ENCODE measurements at places on chromosomes 4 and X.

DNA sequence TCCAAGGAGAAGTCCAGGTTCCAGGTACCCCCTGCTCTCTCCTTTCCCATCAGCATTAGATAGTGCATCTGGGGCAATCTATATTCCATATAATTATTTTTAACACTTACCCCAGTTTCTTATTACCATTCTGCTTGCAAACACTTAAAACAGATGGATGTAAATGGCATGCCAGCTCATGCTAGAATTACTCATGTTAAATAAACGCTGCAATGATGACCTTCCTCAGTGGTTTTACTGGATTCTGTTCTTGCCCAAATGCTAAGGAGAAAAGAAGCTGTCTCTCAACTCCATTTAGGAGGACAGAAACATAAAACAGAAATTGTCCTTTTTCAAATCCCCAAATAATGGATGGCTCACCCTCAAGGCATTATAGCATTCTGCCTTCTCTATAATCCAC is 161.1 kb downstream of the NLGN4X start:
- no peak for DNase-seq

GRCh38 chrX:31200430-31200829 is 128.6 kb upstream of the FTHL17 start:
- no peak for DNase-seq

GRCh38 chrX:147962476-147962875 is 18.7 kb upstream of the FMR1NB start:
- no peak for DNase-seq

- no peak for DNase-seq
Measured at GRCh38 chrX:112759966-112760365, 80.2 kb upstream of the LHFPL1 start.

DNA sequence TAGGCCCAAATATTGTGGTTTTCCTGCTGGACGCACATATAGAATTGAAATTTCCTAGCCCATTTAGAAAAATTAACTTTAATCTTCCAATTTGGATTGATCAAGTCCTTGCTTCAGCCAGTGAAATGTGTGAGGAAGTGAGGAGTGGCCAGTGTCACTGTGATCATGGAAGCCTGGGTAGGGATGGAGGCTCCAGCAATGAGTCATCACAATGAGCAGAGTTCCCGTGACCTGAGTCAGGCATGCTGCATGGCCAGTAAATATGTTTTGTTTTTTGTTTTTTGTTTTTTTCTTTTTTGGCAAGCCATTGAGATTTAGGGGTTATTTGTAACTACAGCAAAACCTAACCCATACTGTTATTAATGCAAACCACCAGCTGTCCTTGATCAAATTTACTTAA is 52.1 kb downstream of the IDS start:
- peak; percentile 6 for DNase-seq

DNA sequence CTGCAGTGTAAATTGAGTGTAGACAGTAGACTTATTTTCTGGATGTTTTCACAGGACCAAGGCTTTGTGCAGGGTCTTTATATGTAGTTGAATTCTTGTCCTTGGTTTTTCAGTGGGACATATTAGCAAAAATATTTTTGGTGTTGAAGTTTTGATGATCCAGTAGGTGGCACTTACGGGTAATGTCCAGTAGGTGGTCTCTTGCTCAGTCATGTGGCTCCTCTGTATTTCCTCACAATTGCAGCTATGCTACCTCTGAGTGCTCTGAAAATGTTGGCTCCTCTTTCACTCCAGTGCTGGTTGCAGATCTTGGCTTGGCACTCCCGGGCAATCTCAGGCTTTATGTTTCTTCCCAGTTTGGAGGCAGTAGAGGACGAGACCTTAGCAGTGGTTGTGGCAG is 419.8 kb upstream of the AMOT start:
- no peak for DNase-seq

DNA sequence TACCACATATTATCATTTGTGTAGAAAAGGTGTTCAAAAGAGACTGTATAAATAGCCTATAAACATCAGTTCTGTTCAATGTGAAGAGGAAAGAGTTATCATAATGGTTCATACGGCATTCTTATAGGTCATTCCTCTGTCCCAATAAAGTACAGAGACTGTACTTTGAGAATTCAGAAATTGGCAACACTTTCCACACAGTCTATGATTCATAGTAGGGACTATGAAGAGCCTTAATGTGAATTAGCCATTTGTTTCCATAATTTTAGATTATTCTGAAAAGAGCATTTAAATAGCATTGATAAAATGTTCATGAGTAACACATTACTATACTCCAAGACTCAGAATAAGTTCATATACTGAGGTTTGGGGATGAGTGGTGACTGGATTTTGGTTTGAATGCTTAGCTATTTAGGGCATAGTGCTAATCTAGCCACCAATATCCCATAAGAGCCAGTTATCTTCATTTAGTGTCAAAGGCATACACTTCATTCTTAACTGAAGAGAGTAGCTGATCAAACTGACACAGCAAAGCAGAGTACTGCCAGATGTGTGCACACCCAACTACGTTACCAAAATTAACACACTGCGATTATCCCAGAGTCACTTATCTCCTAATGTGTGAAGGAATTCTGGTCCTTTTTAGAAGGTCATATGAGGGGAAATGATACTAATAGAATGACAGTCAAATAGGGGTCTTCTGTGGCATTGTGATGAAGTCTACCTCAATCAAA is 10.2 kb downstream of the ANK2 start:
- no peak for DNase-seq

GRCh38 chr4:152503653-152504290 is 32.1 kb downstream of the FBXW7 start:
- no peak for DNase-seq

- no peak for DNase-seq
Measured at GRCh38 chr4:38752372-38752940, 30.3 kb downstream of the TLR10 start.

GRCh38 chrX:12360383-12360782 is 222.1 kb downstream of the FRMPD4 start:
- DNase-seq: peak; percentile 12

- no peak for DNase-seq
Measured at GRCh38 chr4:109979920-109980717, 67.4 kb downstream of the EGF start.

- DNase-seq: no peak
Measured at GRCh38 chr4:76293772-76294171, 12.8 kb upstream of the STBD1 start.

- no peak for DNase-seq
Measured at GRCh38 chrX:136183917-136184316, 36.6 kb downstream of the FHL1 start.

DNA sequence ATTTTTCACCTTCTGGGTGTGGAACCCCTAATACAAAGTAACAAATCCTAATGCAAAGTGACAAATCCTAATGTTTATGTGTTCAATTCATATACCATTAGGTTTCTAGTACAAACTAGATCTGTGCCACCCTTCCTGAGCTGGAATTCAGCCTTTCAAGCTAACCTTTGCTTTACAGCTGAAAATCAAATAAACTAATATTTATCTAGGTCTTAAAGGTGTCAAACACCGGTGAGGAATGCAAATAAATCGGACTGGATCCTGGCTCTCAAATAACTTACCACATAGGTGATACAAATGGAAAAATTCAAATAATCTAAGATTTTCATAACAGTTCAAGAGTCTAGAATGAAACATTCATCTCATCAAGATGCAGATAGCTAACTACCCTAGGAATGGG is 11.6 kb downstream of the IRF2 start:
- no peak for DNase-seq
